ENCODE measurements at places on chromosomes 7 and 10.

- no peak for DNase-seq
Measured at GRCh38 chr7:30027740-30028215, 434 bp upstream of the PLEKHA8 start.

GRCh38 chr10:129962872-129963640, 1.0 kb downstream of the EBF3 start:
- no peak for DNase-seq

GRCh38 chr10:112526139-112526538, 79.1 kb downstream of the VTI1A start:
- DNase-seq = no peak

- no peak for DNase-seq
Measured at GRCh38 chr7:69663911-69664832, 65.9 kb downstream of the AUTS2 start.

DNA sequence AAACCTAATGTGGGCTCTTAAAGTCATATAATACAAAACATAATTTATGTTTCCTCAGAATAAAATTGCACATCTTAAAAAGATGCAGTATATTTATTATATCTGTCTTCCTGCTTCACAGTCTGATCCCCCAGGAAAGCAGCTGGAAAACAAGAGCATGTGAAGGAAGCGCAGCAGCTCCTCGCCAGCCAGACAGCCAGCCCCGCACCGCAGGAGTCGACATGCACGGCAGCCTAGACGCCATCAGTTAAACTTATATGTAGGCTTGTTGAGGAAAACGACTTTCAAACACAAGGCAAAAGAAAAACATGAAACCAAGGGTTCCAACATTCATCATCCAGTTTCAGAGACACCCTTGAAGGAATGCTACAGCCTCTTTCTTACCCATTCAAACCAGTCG, 59.0 kb downstream of the PAXIP1 start:
- no peak for DNase-seq

GRCh38 chr10:129679207-129679606, 212.2 kb downstream of the MGMT start:
- DNase-seq = no peak

DNA sequence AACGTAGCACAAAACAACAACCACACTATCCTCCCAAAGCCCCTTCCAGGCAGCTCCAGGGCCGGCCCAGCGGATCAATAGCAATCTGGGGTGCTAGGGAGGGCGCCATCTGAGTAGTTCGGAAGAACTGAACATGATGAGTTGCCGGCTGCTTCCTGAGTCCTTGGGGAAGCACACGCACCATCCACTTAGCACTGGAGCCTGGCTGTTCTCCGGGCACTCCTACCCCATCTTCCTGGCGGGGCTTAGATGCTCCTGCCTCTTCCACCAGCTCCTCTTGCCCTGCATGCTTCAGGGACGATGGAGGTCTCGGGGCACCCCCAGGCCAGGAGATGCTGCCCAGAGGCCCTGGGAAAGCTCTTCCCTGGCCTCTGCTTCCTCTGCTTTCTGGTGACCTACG, at the start of gene KCNK18:
Gene KCNK18 (plus strand): TSS at position 301 of the 400 bp plus-strand sequence. CDS start 0 bp downstream, at position 301.
- DNase-seq = no peak

DNA sequence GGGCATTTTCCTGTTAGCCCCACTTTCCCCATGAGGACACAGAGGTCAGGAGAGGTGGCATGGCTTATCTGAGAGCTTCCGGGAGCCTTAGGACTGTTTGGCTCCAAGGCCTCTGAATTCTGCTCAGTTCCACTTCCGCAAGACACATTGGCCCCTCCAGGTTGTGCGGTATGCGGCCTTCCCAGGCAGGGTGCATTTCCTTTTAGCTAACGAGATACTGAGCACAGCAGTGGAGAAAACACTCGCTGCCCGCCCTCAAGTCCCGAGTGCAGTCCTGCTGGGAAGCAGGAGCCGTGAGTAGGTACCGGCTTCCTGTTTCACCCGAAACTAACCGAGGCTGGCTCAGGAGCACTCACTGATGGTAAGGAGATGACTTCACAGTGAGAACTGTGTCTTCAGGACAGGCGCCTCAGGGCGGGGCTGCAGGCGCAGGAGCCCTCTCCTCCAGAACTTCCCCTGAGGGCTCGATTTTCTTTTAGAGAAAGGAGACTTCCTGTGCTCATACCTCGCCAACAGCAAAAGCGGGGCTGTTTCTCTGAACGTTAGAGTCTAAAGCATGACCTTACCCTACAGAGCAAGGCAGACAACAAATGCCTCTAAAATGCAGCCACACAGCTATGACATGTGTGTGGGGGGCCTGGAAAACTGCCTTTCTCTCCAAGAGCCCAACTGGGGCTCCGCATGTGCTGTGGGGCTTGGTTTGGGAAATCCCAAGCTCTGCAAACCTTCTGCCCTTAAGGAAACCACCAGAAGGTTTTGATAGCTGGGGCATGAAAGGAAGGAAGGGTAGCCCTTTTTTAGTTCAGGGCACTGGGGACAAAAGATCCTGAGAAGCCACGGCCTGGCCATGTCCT, 25.9 kb downstream of the RGS10 start:
- DNase-seq = no peak

DNA sequence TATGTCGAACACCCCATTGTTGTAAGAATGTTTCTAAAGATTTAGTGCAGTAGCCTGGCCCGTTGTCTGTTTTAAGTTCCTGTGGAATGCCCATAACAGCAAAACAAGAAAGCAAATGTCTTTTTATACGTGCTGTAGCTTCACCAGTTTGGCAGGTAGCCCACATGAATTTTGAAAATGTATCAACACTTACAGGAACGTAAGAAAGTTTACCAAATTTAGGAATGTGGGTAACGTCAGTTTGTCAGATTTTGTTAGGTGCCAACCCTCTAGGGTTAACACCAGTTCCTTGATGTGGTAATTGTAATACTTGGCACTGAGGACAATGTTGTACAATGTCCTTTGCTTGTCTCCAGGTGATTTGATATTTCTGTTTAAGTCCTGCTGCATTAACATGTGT, 3.2 kb upstream of the GIMAP4 start:
- DNase-seq = no peak

- DNase-seq = no peak
Measured at GRCh38 chr7:155289107-155289506, 8.6 kb upstream of the INSIG1 start.

- DNase-seq = no peak
Measured at GRCh38 chr10:26169466-26169865, 47.1 kb upstream of the GAD2 start.

GRCh38 chr10:28400681-28401080, 97.8 kb upstream of the MPP7 start:
- no peak for DNase-seq

DNA sequence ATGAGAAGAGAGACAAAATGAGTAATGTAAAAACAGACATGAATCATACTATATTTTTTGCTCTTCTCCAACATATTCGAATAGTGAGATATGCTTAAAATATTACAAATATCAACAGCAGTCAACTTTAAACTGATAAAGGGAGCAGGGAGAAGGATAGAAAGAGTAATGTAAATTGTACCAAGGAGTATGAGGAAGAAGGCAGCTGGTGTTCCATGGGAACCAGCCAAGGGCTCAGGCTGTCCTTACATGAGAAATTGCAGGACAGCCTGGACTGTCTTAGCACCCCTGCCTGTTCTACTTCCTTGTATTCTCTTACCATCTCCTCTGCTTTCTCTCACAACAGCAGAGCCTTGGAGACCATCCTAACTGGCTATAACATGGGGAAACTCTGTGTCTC, 128.7 kb downstream of the TSPAN12 start:
- DNase-seq = no peak

DNA sequence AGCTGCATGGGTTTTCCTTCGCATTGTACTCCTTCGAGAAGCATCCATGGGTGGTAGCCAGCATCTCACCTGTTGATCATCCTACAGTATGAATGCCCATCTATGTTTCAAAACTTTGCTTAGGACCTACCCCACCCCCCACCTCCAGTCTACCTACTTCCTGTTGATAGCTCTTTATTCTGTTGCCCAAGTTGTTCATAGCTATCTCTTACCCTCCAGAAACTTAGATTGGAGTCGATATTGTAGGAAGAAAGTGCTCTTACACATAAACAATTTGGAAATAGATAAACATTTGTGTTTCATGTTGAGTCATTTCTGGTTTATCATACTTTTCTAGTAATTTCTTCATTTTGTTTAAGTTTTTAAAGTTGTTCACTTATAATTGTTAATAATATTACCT, 90.1 kb downstream of the FAS start:
- DNase-seq = no peak
